ENCODE measurements at places on chromosomes 1 and 21.

GRCh38 chr1:172219966-172220365 is 200.5 kb upstream of the C1orf105 start:
- no peak for DNase-seq

DNA sequence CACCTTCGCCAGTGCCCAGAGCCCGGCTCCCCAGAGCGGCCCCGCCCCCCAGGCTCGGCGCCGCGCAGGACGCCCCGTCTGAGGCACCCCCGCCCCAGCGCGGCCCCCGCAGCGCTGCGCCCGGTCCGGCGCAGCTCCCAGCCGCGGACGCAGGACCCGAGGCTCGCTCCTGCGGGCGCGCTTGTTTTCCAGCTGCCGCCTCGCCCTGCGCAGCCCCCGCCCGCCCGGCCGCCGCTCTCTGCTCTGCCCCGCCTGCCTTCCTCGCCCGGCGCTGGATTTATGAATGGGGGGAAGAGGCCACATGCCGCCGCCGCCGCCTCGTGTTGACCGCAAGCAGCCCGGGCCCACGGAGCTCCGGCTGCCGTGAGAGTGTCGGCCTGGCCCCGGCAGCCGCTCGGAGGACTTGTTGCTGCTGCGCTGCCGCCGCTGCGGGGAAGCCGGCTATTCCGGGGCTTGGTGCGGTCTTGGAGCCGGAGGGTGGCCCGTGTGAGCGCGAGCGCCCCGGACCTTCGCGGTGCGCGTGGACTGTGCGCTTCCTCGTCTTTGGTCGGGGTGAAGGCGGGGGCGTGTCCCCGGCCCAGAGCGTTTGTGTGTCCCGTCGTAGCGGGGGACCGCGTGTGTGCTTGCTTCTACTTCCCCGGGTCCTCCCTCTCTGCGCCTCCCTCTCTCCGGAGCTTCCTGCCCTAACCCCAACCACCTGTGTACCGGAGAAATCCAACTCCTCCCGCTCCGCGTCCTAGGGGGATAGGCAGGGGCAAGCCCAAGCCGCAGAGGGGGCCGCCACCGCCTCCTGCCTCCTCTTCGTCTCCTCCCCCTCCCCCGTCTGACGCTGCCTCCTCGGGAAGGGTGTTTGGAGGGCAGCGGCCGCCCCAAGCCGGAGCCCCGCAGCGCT is 736 bp downstream of the KCNC4 start:
- no peak for DNase-seq

DNA sequence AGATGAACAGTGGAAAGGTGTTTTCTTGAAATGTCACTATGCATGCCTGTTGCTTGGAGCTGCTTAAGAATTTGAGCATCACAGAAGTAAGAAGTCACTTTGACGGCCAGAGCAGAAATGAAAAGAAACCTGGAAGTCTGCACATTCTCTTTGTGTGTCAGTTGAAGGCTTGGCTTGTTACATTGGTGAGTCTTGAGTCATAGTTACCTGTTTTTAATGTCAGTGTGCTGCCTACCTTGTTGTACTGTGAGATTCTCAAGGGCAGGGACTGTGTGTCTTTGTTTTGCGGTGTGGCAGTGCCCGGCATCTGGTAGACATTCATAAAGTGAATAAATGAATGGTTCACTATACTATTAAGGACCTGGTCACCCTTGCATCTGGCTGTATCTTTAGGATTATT is 9.9 kb downstream of the OTUD3 start:
- no peak for DNase-seq

GRCh38 chr1:61051443-61051718 is 31.0 kb upstream of the NFIA start:
- DNase-seq = no peak

DNA sequence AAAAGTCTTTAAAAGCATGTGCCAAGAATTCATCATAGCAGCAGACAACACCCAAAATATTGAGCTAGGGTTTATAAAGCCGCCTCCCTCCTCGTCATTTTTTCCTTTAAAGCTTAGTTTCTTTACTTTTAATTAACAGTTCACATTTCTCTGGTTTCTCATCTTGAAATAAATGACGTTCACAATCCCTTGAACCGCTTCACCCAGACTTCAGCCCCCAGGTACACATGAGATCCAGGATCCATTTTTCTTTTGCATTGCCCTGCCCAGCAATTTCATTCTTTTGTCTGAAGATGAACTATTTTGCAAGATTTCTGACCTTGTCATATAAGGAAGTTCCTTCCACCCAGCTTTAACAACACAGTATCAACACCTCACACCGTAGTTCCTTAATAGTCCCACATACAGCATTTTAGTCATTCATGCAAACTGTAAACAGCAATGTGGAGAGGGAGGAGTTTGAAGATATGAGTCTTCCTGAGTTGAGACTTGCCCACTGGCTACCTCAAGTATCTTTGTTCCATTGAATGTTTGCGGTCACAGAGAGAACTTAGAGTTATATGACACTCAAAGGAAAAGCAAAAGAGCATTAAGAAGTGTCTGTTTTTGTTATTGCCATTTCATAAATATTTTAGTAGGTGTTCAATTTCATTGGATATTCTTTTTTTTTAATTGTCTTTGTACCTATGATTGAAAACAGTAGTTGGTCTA is 35.3 kb upstream of the CACYBP start:
- no peak for DNase-seq

- DNase-seq = no peak
Observed at GRCh38 chr1:47187231-47187925, 2.5 kb downstream of the PDZK1IP1 start.

- DNase-seq = peak; percentile 39
Observed at GRCh38 chr1:33168556-33169289, 13.1 kb downstream of the TRIM62 start.

- DNase-seq = no peak
Observed at GRCh38 chr1:61337037-61337436, 254.7 kb downstream of the NFIA start.

GRCh38 chr1:12309783-12310742 is 80.2 kb downstream of the VPS13D start:
- no peak for DNase-seq

GRCh38 chr1:22509815-22510214 is 53.5 kb upstream of the EPHA8 start:
- DNase-seq = no peak

DNA sequence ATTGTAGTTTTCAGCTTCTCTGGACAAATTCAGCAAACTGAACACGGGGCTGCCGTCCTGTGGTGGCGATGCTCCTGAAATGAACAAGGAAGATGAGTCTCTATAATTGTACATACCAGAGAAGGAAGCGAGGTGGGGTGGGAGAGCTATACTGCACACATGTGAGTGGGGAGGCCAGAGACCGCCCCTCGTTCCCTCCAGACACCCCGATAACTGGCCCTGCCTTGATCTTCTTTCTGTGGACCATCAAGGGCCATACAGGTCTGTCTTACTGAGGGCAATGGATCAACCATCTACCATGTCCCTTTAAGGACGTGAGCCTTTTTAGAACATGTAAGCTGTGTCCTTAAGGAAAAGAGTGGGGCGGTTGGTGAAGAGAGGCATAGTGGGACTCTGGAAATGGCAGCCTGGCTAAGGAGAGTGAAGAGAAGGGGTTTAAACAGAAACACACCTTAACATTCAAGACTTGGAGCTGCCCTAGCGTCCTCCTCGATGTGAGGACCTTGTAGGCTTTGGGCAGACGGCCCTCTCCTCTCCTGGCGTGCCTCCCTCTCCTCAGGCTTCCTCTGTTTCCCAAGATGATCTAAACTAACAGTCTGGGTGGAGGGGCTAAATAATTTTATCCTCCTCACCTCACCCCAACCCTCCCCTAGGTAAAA is 5.8 kb downstream of the PLEKHO1 start:
- DNase-seq = no peak

DNA sequence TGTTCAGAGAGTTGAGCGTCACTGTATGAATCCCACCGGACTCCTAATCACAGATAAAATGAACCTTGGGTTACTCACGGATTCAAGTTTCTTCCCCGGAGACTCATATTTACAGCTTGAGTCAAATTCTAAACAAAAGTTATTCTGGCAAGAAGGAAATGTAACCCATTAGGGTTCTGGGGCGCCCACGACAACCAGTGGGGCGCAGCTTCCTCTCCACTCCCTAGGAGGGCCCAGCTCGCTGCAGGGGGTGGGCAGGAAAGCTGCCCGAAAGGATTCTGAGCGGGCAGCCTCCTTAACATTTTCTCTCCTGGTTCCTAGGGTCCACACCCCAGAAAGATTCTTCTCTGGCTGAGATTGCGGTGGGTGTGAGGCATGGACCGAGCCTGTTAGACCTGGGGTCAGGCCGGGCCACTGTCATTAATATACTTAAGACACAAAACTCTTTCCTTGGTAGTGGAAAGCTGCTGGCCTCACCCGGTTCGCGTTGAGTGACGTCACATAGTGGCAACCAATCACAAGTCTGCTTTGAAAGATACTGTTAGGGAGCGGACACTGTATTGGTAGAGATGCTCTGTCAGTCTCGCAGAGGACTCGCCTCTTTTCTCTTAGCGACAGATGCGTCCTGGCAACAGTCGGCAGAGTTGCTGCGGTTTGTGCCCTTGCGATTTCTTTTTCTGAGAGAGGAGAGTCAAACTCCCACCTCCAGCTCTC is 13.6 kb upstream of the MCOLN3 start:
- peak; percentile 81 for DNase-seq

DNA sequence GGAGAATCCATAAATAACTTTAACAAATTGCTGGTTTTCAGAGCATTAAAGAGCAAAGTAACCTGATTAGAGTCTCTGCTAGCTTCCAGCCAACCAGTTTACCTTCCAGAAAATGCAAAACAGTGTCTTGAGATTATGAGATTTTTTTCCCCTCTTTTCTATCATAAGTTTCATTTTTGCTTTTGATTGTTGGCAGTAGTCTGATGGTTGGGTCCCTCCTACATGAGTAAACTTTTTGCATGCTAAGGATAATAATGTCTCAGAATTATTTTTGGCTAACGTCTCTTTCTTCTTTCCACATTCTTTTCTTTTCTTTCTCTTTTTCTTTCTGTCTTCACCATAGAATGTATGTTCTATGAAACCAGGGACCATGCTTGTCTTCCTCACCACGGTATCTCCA is 6.3 kb upstream of the ADAMTS5 start:
- no peak for DNase-seq

DNA sequence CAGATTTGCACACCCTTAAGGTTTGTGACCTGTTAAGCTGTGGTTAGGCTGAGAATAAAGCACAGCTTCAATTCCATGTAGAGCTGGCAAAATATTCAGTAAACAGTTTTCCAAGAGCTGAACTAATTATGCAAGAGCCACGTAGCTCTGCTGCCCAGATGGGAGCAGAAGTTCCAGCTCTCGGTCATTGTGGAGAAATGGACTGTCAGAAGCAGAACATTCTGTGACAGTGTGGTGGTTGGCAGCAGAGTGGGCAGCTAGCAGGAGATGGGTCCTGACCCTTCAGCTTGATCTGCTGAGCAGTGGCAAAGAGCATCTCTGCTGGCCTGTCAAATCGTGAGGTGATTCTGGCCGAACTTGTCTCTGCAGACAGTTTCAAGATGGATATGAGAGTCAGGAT is 23.2 kb downstream of the RHOU start:
- no peak for DNase-seq

GRCh38 chr1:28437924-28438699 is 67.7 kb upstream of the RCC1 start:
- peak; percentile 51 for DNase-seq

DNA sequence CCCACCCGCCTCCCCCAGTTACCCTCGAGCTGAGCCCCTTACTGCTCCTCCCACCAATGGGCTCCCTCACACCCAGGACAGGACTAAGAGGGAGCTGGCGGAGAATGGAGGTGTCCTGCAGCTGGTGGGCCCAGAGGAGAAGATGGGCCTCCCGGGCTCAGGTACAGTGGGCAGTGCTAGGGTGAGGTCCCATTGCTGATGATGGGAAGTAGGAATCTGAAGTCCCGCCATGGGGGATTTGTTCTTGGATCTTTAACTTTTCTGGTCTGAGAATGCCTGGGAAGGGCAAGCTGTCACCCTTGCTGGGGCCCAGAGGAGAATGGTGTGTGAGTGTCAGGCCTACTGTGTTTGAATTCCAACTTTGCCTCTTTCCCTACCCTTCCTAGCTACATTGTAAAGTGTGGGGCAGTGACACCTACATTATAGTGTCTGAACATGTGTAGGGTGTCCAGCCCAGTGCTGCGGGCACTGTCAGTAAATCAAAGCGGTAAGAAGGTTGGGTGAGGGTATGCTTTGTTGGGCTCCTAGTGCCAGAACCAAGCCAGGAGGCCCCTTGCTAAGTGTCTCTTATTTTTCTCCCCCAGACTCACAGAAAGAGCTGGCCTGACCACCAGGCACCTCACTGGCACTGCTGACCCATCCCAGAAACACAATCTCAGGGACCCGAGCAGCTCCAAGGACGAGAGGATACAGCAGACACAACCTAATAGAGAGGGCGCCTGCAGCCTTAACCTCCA is 44.7 kb downstream of the YARS1 start:
- DNase-seq = no peak

DNA sequence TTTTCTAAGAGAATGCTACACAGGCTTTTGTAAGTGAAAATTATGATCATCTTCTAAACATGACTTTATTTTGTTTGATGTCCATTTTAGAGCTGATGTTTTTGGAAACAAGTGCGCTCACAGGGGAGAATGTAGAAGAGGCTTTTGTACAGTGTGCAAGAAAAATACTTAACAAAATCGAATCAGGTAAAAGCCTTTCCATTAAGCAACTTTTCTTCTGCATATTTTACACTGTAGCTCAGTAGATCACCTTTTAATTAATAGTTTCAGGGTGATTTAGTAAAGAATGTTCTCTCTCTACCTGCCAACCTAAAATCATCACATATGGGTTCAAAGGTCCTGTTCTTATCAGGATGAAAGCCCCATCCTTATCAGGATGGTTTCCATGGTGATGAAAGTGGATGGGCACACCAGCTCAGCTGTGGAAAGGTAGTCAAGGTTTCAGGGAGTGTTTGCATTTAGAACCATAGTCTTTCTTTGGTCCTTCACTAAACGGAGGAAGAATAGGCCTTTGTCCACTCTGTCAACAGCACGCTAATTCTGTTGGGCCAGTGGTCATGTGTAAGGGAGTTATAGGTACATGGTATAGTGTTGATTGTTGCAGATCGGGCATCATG is 28.1 kb downstream of the RAB4A start:
- DNase-seq = no peak

- DNase-seq = no peak
Observed at GRCh38 chr1:32195972-32196823, 4.2 kb upstream of the CCDC28B start.

- DNase-seq = no peak
Observed at GRCh38 chr1:230825761-230826160, 42.6 kb downstream of the C1orf198 start.

DNA sequence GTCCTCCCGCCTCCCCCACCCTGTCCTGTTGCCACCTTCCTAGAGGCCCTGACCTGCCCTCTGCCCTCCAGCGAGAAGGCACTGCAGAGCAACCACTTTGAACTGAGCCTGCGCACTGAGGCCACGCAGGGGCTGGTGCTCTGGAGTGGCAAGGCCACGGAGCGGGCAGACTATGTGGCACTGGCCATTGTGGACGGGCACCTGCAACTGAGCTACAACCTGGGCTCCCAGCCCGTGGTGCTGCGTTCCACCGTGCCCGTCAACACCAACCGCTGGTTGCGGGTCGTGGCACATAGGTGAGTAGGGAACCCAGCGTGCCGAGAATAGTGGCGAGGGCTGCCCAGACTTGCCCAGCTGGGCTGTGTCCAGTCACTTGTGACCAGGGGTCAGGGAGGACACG is 20.4 kb downstream of the RNF223 start:
- DNase-seq = no peak
